ENCODE measurements at places on chromosomes 7 and 10.

- no peak for DNase-seq
These were observed 27.4 kb downstream of the TCF7L2 start for GRCh38 chr10:112977426-112977898.

DNA sequence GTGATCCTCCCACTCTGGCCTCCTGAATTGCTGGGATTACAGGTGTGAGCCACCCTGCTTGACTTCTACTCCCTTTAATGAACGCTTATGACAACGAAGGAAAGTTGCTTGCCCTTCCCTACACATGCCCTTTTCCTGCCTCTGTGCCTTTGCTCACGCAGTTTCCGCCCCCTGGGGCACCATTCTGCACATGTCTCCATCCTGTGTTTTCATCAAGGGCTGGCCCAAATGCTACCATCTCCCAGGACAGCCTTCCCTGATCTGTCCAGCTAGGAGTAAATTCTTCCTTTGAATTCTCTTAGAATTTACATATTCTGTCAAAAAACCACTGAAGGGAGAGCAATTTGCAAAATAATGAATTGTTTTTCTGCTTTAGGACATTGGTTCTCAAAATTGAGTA is 50.0 kb upstream of the KMT2C start:
- no peak for DNase-seq

DNA sequence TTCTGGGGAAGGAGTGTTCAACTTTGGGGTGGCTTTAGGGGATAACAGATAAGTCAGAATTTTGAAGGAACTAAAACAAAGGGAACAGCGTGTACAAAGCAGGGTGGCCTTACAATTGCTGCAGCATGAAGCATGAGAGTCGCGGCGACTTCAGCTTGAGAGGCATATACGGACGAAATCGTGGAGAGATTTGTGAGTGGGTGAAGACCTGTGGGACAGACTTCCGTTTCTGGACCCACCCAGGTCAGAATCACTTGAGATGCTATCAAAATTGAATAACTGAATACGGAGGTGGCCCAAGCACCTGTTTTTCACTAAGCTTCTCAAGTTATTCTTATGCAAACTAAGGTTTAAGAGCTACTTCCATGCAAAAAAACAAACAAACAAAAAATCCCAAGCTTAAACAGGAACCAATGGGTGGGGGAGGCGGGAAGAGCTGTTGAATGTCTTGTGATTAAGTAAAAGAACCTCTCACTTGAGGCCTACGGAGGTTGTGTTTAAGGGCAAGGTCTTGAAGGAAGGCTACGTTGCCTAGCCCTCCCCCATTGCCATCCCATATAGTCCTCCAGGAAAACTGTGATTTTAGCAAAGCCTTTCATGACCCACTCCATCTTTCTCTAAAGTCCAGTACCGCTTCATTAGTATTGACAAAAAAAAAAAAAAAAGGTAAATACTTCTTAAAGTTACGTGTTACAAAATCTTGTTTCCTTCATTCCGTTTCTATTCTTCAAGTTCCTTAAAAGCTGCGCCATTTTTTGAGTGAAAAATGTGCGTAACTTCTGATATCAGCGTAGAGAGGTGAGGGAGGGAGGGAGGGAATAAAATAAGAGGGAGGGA is 1.3 kb upstream of the TRIM24 start:
- no peak for DNase-seq

GRCh38 chr7:75951506-75951905 is 36.6 kb downstream of the POR start:
- no peak for DNase-seq

All from activated T-helper 9 cell treated with anti-CD3 and anti-CD28 coated beads, Interleukin-2, amount 50 U/mL, for 16 hours (primary cell).